Fibroblast of skin of back (primary cell): ENCODE measurements at places on chromosomes 1 and 21.
A peak's percentile ranks its signal among the peaks of the same experiment; 100 is the strongest.

GRCh38 chr1:12525311-12526181, 92.5 kb downstream of the DHRS3 start:
- no peak for DNase-seq

GRCh38 chr1:111938123-111938522, 51.3 kb downstream of the KCND3 start:
- DNase-seq = no peak

DNA sequence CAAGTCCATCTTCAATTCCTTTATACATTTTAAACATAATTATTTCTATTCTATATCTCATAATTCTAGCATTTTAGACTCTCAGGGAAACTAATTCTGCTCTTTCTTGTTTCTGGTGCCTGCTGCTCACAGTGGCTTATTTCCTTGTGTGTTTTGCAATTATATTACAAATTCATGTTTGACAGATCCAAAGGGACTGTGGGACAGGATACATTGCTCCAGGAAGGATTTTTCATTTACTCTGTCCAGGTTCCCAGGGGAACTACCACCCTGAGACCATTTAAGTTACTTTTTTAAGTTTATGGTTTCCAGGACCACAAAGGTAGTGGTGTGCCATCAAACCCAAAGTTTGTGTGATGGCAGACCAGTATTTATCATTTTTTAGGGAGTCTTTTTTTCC, 6.6 kb downstream of the TTC39A start:
- DNase-seq = no peak

DNA sequence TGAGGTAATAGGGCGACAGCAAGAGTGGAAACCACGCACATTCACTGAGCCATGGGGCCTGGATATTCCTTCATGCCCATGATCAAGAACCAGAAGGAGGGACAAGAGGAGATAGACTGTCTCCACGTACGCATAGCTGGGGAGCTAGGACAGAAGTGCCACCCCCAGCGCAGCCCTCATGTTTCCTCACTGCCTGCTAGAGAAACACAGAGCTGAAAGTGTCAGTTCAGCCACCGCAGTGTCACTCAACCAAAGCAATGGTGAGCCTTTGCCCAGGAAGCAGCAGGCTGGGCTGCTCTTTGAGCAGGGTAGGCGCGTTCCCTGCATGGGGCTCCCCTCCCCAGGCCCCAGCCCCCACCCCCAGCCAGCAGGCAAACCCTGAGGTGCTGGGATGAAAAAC, 68.5 kb downstream of the STUM start:
- no peak for DNase-seq

- no peak for DNase-seq
Observed at GRCh38 chr1:9389968-9390367, 97.3 kb downstream of the SPSB1 start.

DNA sequence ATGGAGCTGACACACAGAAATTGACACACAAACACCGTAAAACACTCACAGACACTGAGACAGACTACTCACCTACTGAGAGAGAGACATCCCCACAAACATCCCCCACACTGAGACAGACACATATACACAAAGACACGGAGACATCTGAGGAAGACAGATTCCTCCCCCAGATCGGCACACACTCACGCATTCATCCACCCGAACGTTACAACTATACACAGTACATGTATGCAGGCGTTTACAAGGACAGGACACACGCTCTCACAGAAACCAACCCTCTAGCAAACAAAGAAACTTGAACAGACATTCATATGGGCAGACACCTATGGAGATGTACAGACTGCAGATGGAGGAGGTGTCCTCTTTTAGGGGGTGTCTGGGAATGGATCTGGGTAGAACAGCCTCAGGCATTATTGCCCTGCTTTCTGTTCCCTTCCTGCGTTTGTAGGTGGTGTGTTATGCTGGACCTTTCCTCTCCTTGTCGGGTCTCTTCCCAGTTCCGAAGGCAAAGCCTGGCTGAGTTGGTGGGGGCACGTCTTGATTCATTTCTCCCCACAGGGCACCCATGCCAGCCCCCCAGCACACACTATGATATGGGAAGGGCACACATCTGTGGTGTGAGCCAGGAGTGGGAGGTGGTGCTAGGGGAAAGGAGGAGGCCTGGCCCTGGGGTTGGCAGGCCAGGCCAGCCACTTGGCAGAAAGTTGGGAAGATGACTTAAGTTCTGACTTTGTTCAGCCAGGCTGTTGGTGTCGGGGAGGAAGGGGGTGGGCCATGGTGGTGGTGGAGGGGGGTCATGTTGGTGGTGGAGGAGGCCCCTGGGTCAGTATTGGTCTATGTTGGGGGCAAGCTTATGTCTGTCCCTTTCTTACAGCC, 1.5 kb downstream of the KIRREL1 start:
- DNase-seq = no peak

DNA sequence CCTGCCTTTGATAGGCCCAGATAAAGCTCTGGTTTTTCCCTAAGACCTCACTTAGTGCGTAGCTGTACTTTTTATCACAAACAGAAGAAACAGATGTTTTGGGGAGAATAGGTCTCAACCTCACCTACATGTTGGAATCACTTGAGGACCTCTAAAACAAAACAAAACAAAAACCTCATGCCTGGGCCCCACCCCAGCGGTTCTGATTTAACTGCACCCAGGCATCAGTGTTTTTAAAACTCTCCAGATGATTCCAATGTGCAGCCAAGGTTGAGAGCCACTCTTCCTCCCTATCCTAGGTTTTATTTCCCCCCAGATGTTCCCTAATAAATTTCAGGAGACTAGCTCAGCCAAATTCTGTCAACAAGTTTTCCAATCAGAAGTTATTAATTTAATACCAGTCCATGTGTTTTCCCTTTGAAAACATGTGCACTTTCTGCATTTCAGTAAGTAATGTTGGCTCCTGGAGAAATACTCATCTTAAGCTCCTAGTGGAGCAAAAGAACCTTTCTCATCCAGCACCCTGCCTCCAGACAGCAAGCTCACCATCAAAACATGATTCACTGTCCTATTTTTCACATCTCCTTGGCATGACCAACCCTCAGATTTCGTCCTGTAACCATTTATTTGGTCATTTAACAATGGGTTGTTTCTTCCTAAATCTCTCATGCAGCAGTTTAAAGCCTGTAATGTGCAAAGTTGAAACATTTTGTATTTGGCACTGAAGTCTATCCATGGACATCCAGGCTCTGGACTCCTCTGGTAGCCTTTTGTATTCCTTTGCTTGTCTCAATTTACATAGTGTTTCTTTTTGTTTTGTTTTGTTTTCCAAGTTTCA, 27.5 kb downstream of the LRRC8C start:
- peak; percentile 20 for DNase-seq

- peak; percentile 16 for DNase-seq
Observed at GRCh38 chr1:90045853-90046563, 51.1 kb downstream of the ZNF326 start.

DNA sequence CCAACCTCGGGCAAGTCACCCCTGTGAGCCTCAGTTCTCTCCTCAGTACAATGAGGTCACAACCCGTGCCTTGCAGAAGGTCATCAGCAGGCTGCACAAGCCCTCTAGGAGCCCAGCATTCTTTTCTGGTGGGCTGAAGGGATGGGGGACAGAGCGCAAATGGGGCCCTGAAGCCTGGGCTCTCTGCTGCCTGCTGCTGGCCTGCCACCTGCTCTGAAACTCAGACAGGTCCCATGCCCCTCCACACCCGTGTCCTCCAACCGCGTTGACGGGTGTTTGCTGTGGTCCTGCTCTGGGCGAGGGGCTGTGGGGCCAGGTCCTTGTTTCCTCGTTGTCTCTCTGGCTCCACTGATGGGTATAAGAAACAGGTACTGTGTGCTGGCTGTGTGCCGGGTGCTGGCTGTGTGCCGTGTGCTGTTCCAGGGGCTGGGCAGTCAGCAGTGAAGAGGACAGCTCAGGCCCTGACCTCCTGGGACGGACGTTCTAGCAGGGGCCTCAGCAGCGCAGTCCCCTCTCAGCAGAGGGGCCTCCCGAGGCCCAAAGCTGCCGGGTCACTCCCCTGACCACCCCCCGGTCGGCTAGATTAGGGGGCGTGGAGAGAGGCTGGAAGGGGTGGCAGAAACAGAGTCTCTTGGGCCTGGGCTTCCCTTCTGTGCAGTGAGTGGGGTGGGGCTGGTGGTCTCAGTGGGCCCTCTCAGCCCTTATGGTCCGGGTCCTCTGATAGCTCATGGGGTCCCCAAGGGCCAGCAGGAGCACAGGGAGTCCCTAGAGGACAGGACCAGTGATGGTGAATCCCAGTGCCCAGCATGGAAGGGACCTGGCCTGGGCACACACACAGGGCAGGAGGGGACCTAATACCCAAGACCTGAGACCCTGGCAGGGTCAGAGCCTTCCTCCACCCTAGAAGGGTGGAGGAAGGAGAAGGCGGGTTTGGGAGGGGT, 42.1 kb downstream of the DMRTB1 start:
- DNase-seq = no peak

- no peak for DNase-seq
Observed at GRCh38 chr1:147551036-147551435, 9.7 kb downstream of the BCL9 start.

GRCh38 chr1:27959792-27960603, at the start of gene XKR8:
XKR8 (plus strand) TSS chr1:27959973; CDS start chr1:27960070, 97 bp downstream.
- peak; percentile 84 for DNase-seq

DNA sequence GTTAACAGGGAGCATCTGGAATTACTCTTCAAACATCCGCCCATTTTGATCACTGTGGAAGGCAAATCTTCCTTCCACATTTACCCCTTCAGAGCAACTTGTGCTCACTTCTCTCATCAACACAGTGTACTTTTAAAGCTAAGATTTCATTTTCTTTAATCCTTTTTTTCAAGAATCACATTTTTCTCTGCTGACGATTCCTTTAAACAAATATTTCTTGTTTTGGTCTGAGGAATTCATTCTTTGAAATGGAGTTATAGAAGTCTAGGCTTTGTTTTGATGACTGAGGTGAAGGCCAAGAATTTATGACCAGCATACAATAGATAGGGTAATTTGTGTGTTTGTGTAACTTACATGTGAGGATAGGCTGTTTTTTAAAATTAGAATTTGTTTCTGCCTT, 25.6 kb downstream of the LRRC42 start:
- DNase-seq = peak; percentile 38

DNA sequence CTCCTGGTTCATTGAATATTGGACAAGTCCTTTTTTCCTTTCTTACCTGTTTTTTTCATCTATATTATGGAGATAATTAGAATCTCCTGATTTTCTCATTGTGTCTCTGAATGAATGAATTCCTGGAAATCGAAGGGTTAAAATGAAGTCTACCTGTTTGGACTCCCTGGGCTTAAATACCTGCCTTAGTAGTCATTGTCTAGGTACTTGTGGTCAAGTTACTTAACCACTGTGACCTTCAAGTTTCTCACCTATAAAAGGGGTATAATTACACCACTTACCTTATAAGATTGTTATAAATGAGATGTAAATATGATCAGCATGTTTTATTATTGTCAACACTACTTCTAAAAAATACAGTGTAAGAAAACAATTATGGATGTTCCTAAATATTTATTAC, 9.0 kb upstream of the TBX19 start:
- no peak for DNase-seq

DNA sequence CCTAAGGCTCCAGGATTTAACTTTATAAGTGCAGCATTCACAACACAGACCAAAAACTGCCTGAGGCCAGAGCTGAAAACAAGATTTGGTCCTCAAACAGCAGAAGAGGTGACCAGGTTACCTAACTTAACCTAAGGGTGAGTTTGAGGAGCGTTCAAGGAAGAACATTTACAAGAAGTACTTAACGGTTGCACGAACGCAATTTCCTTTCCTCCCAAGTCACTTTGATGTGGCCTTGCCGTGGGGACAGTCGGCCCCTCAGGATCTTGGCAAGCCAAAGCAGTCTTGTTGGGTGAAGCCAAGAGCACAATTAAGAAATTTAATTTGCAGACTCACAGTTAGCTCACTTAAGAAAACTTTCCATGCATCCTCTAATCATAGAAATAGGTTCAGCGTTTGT, 202.6 kb upstream of the COA6 start:
- DNase-seq = no peak

DNA sequence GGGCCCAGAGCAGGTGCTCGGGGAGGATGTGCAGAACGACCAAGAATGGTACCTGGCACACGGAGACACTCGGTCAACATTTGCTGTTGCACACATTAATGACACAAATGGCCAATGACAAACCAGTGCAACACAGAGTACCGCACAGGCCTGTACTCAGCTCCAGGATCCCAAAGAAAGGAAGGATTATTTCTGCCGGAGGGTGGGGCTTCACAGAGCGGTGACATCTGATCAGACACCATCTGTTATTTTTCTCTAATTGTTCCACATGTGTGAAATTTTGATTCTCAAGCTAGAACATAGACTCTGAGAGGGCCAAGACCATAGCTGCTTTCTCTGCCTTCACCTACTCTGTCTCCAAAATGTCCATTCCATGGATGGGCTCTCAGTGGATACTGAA, 100.4 kb downstream of the MRPL37 start:
- DNase-seq = no peak

- DNase-seq = no peak
Observed at GRCh38 chr1:38724160-38725131, 135.1 kb downstream of the RRAGC start.

DNA sequence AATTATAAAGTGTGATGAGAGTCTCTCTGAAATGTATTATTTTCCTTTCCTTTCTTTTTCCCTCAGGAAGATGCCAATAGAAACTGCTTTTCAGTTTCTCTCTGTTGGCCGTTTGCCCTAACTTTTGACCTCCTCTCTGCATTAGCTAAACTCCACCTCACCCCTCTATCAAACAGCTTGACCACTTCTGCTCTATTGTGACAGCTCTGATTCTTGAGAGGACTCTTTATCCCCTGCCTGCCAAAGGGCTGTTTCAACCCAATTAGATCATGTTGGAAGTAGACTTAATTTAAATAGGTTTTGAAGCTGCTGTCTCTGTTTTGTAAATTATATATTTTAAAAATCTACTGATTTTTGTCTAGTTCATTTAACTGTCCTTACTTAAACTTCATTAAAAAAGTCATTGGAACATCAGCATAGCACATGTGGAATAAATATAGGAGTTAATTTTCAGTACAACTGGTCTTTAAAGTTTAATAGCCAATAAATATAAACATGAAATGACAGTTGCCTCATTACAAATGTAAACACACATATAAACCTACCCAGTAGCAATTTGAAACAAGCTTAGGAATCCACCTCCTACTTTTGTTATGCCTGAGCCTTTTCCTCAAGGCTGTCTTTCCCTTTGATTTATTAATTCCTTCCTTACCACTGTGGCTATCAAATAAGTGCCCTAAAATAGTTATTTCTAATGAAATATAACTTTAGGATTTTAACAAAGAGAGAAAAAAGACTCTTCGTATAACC, 152.0 kb downstream of the CHRM3 start:
- DNase-seq = no peak

- DNase-seq = peak; percentile 43
Observed at GRCh38 chr1:48761986-48762385, 14.7 kb downstream of the BEND5 start.

DNA sequence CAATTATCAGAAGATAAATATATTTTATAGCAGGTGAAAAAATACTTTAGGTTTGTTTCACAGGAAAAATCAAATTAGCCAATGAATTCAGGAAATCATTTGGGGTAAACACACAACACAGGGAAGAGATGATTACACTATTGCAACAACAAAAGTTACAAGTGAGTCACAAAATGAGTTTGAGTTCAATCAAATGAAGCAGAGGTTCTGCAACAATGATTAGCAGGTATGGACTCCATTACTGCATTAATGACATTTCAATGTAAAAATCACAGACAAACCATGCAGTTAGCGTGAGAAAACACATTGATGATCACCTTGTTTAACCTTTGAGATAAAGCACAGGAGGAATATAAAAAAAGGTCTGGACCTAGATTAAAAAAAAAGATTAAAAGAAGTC, 9.7 kb downstream of the ADGRL4 start:
- DNase-seq = no peak
